ENCODE measurements at places on chromosomes 1 and 21.

GRCh38 chr1:2495546-2495945 lies 19.5 kb downstream of the PLCH2 start:
- DNase-seq = no peak

DNA sequence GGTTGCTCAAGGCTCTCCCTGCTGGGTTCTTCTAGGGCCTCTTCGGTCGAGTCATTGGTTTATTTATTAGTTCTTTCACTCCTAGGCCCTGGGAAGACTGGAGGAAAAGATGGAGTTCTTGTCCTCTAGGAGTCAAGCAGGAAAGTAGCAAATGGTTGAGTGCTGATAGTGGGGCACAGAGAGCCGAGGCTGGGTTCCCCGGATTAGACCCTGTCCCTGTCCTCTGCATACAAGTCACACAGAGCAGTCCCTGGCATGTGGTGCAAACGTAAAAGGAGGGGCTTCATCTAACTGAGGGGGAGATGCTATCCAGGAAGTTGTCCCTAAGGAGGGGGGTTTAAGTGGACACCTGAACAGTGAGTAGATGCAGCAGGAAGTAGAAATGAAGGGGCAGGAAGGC lies 19.2 kb upstream of the KCNE2 start:
- DNase-seq = no peak

- DNase-seq = peak; percentile 52
These were observed 173.0 kb downstream of the GABPA start for GRCh38 chr21:25907573-25908275.

- DNase-seq = no peak
These were observed 46.2 kb upstream of the PRRX1 start for GRCh38 chr1:170617591-170618330.

- no peak for DNase-seq
These were observed 270.6 kb downstream of the NEGR1 start for GRCh38 chr1:72011721-72012120.

GRCh38 chr21:46386734-46387088 lies 62.8 kb downstream of the PCNT start:
- no peak for DNase-seq

- DNase-seq = no peak
These were observed 410.4 kb upstream of the BEND5 start for GRCh38 chr1:49187056-49187455.

- no peak for DNase-seq
These were observed 4.4 kb upstream of the FNDC5 start for GRCh38 chr1:32874860-32875752.

Data from hematopoietic multipotent progenitor cell treated with erythropoietin and hydrocortisone succinate and interleukin-3 and kit ligand, for 4 days (in vitro differentiated cells).